Hindlimb muscle (tissue), 1 donor: ENCODE measurements at places on chromosomes 13 and 19.
A peak's percentile ranks its signal among the peaks of the same experiment; 100 is the strongest.

DNA sequence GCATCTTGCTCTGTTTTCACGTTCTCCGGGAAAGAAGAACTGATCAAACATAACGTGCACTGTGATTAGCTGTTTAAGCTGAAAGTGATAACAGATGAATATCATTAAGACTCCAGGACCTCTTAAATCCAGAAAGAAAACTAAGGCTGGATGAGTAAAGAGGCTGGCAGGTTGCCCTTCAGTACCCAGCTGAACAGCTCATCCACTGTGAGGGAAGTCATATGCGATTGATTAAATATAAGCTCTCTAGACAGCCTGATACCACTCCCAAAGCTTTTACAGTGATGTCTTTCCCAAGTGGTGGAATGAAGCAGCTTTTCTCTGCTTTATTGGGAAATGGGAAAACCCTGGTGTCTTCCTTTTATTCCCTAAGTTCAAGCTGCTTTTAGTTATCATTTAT lies 116.9 kb downstream of the EFNB2 start:
- DNase-seq = no peak

DNA sequence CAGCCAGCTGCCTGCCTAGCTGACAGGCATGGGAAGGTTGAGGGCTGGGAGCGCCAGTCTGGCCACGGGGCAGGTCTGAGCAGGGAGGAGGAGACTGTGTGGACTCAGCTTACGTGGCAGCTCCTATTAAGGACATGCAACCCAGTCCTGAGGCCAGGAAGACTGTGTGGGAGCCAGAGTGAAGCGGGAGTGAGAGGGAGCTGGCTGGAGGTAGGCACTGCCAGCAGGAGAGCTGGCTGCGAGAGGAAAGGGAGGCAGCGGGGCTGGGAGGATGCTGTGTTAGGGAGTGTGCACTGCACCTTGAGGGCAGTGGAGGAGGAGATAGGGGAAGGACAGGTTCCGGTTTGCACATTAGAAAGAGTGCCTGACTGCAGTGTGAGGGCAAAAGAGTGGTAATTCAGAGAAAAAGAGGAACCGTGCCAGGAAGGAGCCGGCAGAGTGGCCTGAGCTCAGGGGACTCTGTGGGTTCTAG lies 99.2 kb downstream of the SLC7A1 start:
- DNase-seq = no peak

DNA sequence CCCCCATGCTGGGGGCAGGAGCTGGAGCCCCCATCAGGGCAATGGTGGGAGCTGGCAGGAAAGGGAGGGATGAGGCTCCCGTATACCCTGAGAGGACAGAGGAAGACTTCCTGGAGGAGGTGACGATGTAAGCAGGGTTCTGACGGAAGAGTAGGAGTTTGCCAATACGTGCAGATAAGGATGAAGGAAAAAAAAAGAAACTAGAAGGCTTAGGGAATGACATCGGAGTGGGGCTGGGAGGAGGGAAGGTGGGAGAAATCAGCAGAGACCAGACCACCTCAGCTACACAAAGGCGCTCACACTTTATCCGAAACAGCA lies 32.3 kb downstream of the ARHGEF18 start:
- DNase-seq = no peak

GRCh38 chr19:1451916-1452801 lies 2.2 kb downstream of the APC2 start:
- DNase-seq = no peak

- DNase-seq = peak; percentile 2
Observed at GRCh38 chr19:56508290-56508778, 679 bp downstream of the ZNF471 start.

DNA sequence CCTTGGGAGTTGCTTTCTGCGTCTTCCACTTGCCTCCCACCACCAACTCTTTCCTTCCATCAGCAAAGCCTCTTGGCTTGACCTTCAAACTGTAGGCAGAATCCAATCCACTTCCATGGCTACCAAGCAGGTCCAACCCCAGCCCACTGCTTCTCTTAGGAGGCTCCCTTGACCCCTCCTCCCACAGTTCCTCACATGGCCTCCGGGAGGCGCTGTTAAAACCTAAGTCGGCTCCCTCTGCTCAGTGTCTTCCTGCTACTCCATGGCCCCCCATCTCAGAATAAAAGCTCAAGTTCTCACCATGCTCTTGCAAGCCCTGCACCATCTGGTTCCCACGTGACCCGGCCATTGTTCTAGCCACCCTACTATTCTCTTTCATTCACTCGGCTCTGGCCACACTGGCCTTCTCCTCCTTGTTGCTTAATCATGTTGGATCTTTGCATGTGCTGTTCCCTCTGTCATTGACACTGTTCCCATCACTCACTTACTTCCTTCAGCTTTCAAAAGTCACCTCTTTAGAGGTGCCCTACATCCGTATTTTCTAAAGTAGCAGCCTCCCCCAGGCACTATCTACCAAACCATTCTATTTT lies 7.5 kb downstream of the IZUMO2 start:
- no peak for DNase-seq
